ENCODE measurements at places on chromosomes 16 and 17.

DNA sequence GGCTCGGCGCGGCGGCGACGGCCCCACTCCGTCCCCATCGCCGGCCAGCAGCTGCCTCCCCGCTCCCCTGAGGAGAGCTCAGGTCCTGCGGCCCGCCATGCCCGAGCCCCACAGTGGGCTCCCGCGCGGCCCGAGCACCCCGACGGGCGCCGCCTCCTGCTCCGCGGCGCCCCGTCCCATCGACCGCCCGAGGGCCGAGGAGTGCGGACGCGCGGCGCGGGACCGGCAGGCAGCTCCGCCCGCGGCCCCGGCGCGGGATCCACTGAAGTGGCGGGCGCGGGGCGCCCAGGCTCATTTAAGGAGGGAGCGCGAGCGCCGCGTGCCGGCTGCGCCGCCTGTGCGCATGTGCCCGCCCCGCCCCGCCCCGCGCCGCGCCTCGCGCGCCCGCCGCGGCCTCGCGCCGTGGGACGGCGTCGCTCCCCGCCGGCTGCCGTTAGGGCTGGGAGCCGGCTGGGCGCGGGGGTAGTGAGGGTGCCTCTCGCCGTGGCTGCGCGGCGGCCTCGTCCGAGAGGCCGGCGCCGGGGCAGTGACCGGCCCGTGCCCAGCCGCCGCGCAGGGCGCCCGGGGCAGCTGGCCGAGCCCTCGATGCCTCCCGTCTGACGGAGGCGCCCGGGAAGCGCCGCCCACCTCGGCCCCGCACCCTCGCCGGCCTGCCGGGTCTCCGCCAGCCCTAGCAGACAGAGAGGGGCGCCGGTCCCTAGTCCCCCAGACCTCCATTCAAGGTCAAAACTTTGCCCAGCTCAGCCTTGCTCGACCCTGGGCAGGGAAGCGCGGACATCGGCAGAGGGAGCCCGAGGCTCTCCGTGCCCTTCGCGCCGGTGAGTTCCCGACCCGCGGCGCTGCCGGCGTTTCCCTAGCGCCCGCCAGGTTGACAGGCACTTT lies at the start of gene NETO2:
NETO2 (minus strand) TSS at position 269 of the 882 bp plus-strand sequence. CDS start 333 bp downstream, outside the sequence.
- DNase-seq, result peak; percentile 60

GRCh38 chr17:4949321-4950074 lies 1.2 kb upstream of the PFN1 start:
- DNase-seq, result peak; percentile 71

DNA sequence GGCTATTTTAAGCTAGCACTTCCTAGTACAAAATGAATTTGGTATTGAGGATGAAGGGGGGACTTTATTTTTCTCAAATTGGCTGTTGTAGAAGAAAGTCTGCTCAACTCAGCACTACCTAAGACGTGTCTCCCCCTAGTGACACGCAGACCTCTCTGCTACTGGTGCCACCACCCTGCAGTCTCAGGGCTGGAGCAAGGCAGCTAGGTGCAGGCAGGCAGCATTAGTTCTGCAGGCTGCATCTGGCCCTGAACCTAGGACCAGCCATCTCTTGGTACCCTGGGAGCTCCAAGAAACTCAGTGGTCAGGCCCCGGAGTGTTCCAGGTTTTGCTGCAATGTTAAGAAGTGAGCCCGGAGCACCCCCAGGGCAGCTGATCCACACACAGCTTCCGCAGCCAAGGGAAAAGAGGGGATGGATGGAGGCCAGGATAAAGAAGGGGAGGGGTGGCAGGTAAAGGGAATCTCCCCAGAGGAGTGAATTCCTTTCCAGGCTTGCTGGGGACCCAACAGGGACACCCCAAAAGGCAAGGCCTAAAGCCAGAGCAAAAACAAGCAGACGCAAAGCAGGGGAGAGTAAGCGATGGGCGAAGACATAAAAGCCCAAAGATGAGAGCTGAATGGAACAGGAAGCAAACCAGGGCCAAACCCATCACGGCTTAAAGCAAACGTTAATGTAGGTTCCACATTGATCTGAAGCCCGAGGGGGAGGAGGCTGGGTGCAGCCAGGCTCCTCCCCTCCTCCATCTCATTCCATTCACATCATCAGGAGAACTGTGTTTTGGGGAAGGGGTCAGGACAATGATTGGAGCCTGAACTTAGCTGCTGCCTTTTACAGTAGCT lies 200.5 kb downstream of the ZFHX3 start:
- DNase-seq, result no peak

GRCh38 chr17:81528651-81529436 lies 667 bp downstream of the FSCN2 start:
- no peak for DNase-seq

- DNase-seq, result no peak
These were observed 92.0 kb downstream of the ABCA8 start for GRCh38 chr17:68863091-68863652.

GRCh38 chr17:39045948-39046679 lies 78.9 kb upstream of the FBXO47 start:
- no peak for DNase-seq

DNA sequence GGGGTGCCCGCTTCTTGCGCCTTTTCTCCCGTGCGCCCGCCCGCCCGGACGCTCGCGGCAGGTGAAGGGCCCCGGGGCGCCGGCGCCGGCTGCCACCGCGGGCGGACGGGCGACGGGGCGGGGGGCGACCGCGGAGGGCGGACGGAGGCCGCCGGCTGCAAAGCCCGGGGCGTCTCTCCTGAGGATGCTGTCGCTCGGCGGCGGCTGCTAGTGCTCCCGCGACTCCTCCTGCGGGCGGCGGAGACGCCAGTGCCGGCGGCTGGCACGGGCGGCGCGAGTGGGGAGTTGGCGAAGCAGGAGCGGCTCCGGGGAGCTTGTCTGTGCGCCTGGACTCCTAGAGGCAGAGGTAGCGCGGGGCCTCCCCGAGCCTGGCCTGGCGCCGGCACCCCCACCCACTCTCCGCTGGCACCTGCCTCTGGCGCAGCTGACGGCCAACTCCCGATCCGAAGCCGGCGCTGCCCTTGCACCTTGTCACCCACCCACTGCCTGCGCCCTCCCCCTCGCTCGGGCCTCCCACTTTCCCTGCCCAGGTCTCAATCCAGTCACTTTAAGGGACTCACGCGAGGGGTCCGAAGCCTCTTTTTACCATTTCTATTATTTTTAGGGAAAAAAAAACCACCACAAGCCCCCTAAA lies at the start of gene FAM20A:
FAM20A (minus strand) TSS at position 437 of the 634 bp plus-strand sequence. CDS start 701 bp downstream, outside the sequence.
- DNase-seq, result no peak
